Pancreas (tissue), 10 donors: ENCODE measurements at places on chromosomes 6 and 20. TPM values are rescaled to one million over a fixed set of nuclear protein-coding genes. Genes with fewer than 3 reads are reported as not detected.

Gene RBPJL
- polyA plus RNA-seq: 1,575 TPM

Gene CCN6
- polyA plus RNA-seq: not detected

Gene SPATA25
- 1.7 TPM for polyA plus RNA-seq

Gene NKX2-4
- not detected for polyA plus RNA-seq

Gene GLP1R
- polyA plus RNA-seq: 3.4 TPM

Gene OSTM1
- polyA plus RNA-seq: 6.2 TPM

Gene ZBTB46
- polyA plus RNA-seq: 2.8 TPM

Gene RXRB
- polyA plus RNA-seq: 68.3 TPM

GRCh38 chr6:166997348-166997747 is 1.8 kb upstream of the CEP43 start:
- DNase-seq: no peak
- no peak overlapping the region for H3K27ac ChIP-seq
- no peaks in the 10 kb centered on the region for H3K27me3 ChIP-seq
- H3K4me1 ChIP-seq: peaks cover 8% of the 10 kb centered on the region

DNA sequence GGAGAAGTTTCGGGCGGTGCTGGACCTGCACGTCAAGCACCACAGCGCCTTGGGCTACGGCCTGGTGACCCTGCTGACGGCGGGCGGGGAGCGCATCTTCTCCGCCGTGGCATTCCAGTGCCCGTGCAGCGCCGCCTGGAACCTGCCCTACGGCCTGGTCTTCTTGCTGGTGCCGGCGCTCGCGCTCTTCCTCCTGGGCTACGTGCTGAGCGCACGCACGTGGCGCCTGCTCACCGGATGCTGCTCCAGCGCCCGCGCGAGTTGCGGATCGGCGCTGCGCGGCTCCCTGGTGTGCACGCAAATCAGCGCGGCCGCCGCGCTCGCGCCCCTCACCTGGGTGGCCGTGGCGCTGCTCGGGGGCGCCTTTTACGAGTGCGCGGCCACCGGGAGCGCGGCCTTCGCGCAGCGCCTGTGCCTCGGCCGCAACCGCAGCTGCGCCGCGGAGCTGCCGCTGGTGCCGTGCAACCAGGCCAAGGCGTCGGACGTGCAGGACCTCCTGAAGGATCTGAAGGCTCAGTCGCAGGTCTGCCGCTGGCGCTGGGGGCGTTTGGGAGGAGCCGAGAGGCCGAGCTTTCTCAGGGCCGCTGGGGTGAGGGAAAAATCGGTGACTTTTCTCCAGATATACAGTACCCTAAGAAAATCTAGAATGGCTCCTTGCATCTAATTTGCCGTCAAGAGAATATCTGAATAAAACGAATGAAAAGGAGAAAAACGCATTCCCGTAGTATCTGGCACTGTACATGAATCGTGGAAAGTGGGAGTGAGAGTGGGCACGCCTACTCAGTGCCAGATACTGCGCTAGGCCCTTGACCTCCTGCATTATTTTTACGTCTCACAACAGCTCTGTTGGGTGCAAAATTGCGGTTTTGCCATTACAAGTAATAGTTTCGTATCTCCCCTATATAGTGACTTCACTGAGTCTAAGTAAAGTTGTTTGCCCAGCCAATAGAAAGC is 1.0 kb downstream of the CALHM6 start:
- no peaks in the 10 kb centered on the region for H3K4me1 ChIP-seq
- H3K27me3 ChIP-seq: peaks cover 6% of the 10 kb centered on the region
- peak; percentile 72 for DNase-seq

- H3K4me3 ChIP-seq: no peak overlapping the region
- H3K36me3 ChIP-seq: no peaks in the 10 kb centered on the region
- no peak for DNase-seq
- H3K27me3 ChIP-seq: no peaks in the 10 kb centered on the region
These were observed 987.0 kb downstream of the HACE1 start for GRCh38 chr6:103872678-103873077.

DNA sequence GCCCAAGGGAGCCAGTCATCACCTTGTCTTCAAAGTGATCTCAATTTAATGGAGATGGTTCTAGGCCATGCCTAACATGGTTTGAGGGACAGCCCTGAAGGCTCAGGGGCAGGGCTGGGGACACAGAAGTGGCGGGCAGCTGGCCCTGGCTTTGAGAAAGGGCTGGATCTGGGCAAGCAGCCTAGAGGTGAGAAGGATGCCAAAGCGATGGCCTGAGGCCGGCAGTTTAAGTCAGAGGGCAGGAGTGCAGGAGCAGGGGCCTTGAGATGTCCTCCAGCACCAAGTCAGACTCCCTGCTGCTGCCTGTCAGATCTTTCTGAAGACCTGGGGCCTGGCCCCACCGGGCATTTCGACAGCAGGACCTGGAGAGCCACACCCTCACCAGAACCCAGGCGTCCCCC is 28.4 kb upstream of the APMAP start:
- no peaks in the 10 kb centered on the region for H3K36me3 ChIP-seq
- H3K4me1 ChIP-seq: peaks cover 59% of the 10 kb centered on the region
- H3K27ac ChIP-seq: peak overlapping the region; percentile 24
- peak; percentile 69 for DNase-seq
- no peaks in the 10 kb centered on the region for H3K27me3 ChIP-seq

- H3K4me1 ChIP-seq: peaks cover 2% of the 10 kb centered on the region
- H3K4me3 ChIP-seq: no peak overlapping the region
- no peak for DNase-seq
- no peak overlapping the region for H3K27ac ChIP-seq
- no peaks in the 10 kb centered on the region for H3K27me3 ChIP-seq
- no peaks in the 10 kb centered on the region for H3K36me3 ChIP-seq
These were observed 651.6 kb downstream of the UTRN start for GRCh38 chr6:144936764-144937163.

DNA sequence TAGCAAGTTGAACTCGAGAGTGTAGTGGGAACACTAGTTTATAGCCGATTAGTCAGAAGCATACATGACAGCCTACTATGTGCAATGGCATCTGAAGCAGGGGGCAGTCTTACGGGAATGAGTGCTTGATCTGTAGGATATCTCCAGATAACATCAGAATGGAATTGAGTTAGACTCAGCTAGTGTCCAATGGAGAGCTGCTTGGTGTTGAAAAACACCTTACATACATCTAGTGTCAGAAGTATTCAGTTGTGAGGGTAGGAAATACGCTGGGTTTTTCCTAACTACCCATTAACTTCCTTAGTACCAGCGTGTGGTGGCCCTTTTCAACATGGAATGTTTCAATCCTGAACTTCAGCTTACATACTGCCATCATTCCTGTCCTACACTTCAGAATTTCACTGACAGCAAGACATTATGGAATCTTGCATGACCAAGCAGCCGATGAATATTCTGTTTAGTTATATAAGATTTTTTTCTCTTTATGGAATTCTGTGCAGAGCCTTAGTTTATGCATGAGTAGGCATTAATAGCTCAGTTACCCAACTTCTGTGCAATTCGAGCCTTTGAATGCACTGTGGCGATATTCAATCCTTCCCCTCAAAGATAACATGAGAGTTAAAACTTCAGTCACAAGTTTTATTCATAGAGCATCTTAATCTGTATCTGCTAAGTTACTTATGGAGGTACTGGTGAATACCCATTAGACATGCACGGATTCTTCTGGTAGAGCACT is 218.6 kb upstream of the MOCS1 start:
- no peaks in the 10 kb centered on the region for H3K36me3 ChIP-seq
- H3K4me1 ChIP-seq: no peaks in the 10 kb centered on the region
- no peaks in the 10 kb centered on the region for H3K27me3 ChIP-seq
- no peak for DNase-seq
- no peak overlapping the region for H3K27ac ChIP-seq

DNA sequence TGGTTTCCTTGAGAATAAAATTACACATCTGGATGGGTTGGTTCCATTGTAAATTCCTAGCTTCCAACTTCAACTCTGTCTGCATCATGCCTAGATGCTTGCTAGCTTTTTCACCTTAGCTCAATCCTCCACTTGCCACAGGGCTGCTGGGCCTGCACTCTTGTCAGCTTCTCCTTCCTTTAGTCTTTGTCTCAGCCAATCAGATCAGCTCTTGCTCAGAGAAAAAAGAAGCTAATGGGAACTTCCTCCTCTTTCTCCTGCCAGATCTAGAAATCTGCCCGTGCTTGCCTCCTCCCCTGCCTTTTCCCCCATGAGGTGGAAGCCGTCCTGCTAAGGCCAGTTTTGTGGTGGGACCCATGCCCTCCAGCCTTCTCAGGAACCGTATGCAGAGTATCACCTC is 18.5 kb downstream of the RAE1 start:
- no peak overlapping the region for H3K27ac ChIP-seq
- no peak for DNase-seq
- peaks cover 73% of the 10 kb centered on the region for H3K36me3 ChIP-seq
- H3K4me3 ChIP-seq: no peak overlapping the region

DNA sequence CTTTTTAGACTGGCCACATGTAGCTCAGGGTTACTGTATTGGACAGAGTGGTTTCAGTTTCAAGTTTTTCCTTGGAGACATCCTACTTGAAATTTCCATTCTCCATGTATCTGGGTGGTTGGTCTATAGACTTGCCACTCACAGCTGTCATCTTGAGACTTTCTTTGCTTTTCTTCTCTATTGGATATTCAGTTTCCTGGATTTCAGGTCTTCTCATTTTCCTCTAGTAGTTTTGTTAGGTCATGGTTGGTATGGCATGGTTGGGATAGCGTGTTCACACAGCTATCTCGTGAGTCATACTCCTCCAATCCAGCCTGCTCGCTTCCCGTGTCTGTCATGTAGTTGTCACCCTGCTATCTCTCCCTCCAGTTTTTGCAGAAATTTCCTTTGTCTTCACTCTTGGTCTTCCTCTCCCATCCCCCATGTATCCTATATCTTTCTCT is 48.3 kb downstream of the PTPN1 start:
- no peaks in the 10 kb centered on the region for H3K4me1 ChIP-seq
- no peak overlapping the region for H3K27ac ChIP-seq
- H3K4me3 ChIP-seq: no peak overlapping the region

DNA sequence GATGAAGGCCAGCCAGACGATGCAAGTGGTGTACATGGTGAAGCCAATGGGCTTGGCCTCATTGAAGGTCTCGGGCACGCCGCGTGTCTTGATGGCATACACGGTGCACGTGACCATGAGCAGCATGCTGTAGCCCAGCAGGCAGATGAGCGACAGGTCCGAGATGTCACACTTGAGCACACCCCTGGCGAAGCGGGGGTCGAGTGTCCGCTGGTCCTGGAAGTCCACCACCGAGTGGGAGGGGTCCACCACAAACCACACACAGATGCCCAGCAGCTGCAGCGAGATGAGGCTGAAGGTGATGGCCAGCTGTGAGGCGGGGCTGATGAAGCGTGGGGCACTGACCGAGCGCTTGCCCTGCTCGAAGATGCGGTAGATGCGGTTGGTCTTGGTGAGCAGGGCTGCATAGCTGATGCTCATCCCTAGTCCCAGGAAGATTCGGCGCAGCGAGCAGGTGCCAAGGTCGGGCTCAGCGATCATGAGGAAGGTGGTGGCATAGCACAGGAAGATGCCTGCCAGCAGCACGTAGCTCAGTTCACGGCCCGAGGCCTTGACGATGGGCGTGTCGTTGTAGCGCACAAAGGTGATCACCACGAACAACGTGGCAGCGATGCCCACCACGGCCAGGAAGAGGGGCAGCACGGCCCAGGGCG is 110.1 kb downstream of the GRM4 start:
- no peak overlapping the region for H3K4me3 ChIP-seq
- no peaks in the 10 kb centered on the region for H3K27me3 ChIP-seq
- no peak for DNase-seq
- no peaks in the 10 kb centered on the region for H3K36me3 ChIP-seq
- H3K4me1 ChIP-seq: no peaks in the 10 kb centered on the region
